Ascending aorta (tissue), 2 donors: ENCODE measurements at places on chromosomes 1 and 21. TPM values are rescaled to one million over a fixed set of nuclear protein-coding genes. Genes with fewer than 3 reads are reported as not detected.

- peak; percentile 40 for DNase-seq
- no peak overlapping the region for H3K4me3 ChIP-seq
- no peaks in the 10 kb centered on the region for H3K27me3 ChIP-seq
- H3K36me3 ChIP-seq, result no peaks in the 10 kb centered on the region
- no peak overlapping the region for H3K27ac ChIP-seq
Observed at GRCh38 chr1:229024528-229025130, 246.3 kb upstream of the RAB4A start.

Gene PIGC
- total RNA-seq, result 20.0 TPM

DNA sequence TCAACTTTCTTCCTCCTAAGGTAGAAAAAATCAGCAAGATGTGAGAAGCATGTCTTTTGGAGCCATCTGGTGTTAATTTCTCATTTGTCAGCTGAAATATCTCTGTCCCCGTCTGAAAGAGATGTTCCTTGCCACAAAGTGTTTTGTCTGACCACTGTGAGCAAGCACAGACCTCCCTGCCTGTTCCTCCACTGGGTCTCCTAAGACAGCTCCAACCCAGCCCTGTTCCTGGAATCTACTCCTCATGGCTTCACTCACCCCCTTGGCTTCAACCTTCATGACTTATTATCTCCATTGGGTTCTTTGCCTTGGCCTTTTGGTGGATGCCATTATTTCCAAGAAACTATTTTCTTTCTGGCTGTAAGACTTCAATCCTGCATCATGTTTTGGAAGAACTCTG lies 65.7 kb upstream of the CACHD1 start:
- no peaks in the 10 kb centered on the region for H3K27me3 ChIP-seq
- no peak overlapping the region for H3K4me3 ChIP-seq
- H3K36me3 ChIP-seq, result no peaks in the 10 kb centered on the region
- no peaks in the 10 kb centered on the region for H3K4me1 ChIP-seq
- no peak overlapping the region for H3K27ac ChIP-seq
- DNase-seq, result no peak

GRCh38 chr1:41981796-41982195 lies 63.1 kb upstream of the HIVEP3 start:
- no peak overlapping the region for H3K27ac ChIP-seq
- no peaks in the 10 kb centered on the region for H3K36me3 ChIP-seq
- H3K27me3 ChIP-seq, result no peaks in the 10 kb centered on the region
- DNase-seq, result no peak

DNA sequence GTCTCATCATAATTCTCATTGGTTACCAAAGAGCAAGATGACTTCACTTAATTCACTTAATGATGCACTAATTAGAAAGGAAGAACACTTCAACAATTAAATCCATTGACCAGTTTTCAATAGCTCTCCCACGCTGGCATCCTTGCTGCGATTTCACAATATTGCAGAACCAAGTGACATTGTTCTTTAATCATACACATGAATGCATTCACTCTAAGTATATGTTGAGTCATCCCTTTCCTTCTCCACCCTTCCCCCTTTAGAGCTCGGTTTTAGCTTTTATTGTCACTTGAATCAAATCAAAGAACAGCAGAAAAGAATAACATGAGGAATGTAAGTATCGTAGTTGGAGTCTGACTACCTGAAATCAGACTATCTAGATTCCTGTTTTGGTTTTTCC lies 233.6 kb upstream of the FMN2 start:
- no peaks in the 10 kb centered on the region for H3K36me3 ChIP-seq
- no peaks in the 10 kb centered on the region for H3K4me1 ChIP-seq
- H3K4me3 ChIP-seq, result no peak overlapping the region
- no peaks in the 10 kb centered on the region for H3K27me3 ChIP-seq

GRCh38 chr1:9715536-9716226 lies 64.2 kb downstream of the PIK3CD start:
- no peak for DNase-seq
- no peaks in the 10 kb centered on the region for H3K4me1 ChIP-seq
- no peaks in the 10 kb centered on the region for H3K27me3 ChIP-seq
- peaks cover 69% of the 10 kb centered on the region for H3K36me3 ChIP-seq

- no peaks in the 10 kb centered on the region for H3K27me3 ChIP-seq
- no peaks in the 10 kb centered on the region for H3K36me3 ChIP-seq
- H3K4me1 ChIP-seq, result no peaks in the 10 kb centered on the region
- DNase-seq, result no peak
Observed at GRCh38 chr1:89954401-89954800, 40.5 kb upstream of the ZNF326 start.

DNA sequence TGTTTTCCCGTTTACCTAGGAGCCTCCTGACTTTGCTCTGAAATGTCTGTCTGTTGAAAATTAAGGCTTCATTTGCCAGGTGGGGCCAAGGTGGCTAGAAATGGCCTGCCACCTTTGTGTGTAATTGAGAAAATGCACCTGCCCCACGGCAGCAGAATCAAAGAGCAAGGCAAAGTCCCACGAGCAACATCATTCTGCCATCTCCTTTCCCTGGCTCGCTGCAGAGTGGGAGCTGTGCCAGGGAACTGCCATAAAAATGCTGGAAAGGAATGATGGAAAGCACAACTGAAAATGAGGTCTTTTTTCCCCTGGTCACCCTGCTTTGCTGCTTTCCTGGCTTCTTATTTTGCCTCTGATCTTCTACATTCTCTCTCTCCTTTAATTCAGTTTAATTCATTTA lies 5.5 kb upstream of the OLFML2B start:
- no peaks in the 10 kb centered on the region for H3K4me1 ChIP-seq
- no peak overlapping the region for H3K4me3 ChIP-seq
- DNase-seq, result no peak
- no peaks in the 10 kb centered on the region for H3K36me3 ChIP-seq

Gene CATSPERE
- total RNA-seq, result not detected

Gene RNF220
- total RNA-seq, result 54.8 TPM

DNA sequence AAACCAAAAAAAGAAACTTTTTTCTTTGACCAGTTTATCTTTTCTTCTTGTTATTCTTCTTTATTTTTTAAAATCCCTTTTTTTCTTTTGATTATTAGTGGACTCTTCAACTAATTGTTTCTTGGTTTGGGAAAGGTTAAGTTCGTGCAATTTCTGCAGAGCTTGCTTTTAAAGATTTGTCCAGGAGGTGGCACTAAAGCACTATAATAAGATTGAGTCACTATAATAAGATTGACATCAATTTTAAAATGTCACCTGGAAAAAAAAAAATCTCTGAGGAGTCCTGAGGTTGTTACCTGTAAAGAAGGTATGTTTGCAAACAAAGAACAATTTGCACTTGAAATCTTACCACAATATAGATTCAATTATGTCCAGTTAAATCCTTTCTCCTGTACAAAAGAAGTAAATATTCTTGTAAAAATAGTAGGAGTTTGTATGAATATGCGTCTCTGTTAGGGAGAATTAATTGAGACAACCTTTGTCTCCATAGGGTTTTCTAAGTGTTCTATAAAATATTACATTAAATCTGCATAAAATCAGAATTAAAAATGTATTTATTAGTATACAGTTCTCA lies 166.7 kb downstream of the ADGRL4 start:
- H3K27ac ChIP-seq, result no peak overlapping the region
- no peak for DNase-seq
- no peaks in the 10 kb centered on the region for H3K27me3 ChIP-seq
- no peaks in the 10 kb centered on the region for H3K4me1 ChIP-seq
- no peak overlapping the region for H3K4me3 ChIP-seq
- H3K36me3 ChIP-seq, result no peaks in the 10 kb centered on the region

DNA sequence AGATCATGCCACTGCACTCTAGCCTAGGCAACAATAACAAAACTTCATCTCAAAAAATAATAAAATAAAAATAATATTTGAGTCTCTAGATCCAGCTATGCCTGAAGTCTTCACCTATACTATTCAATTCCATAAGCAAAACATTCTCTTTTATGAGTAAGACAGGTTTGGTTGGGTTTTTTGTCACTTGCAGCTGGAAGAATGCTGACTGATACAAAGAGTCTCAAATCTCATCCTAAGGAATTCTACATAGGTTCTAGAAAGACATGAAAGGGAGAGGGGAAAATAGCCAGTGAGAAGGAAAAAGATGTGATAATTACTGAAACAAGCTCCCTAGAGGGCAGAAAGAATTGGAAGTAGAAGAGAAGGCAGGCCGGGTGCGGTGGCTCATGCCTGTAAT lies 30.4 kb upstream of the MED18 start:
- H3K27me3 ChIP-seq, result no peaks in the 10 kb centered on the region
- no peak overlapping the region for H3K4me3 ChIP-seq
- no peaks in the 10 kb centered on the region for H3K36me3 ChIP-seq
- no peaks in the 10 kb centered on the region for H3K4me1 ChIP-seq
- DNase-seq, result no peak

- no peak for DNase-seq
- no peak overlapping the region for H3K27ac ChIP-seq
- H3K4me1 ChIP-seq, result no peaks in the 10 kb centered on the region
- no peak overlapping the region for H3K4me3 ChIP-seq
- no peaks in the 10 kb centered on the region for H3K36me3 ChIP-seq
- H3K27me3 ChIP-seq, result no peaks in the 10 kb centered on the region
Observed at GRCh38 chr1:185449378-185450059, 132.5 kb upstream of the IVNS1ABP start.

- no peak overlapping the region for H3K27ac ChIP-seq
- H3K36me3 ChIP-seq, result no peaks in the 10 kb centered on the region
- no peak for DNase-seq
- H3K4me1 ChIP-seq, result no peaks in the 10 kb centered on the region
- no peak overlapping the region for H3K4me3 ChIP-seq
- H3K27me3 ChIP-seq, result no peaks in the 10 kb centered on the region
Observed at GRCh38 chr1:53663529-53664300, 75.2 kb downstream of the GLIS1 start.

DNA sequence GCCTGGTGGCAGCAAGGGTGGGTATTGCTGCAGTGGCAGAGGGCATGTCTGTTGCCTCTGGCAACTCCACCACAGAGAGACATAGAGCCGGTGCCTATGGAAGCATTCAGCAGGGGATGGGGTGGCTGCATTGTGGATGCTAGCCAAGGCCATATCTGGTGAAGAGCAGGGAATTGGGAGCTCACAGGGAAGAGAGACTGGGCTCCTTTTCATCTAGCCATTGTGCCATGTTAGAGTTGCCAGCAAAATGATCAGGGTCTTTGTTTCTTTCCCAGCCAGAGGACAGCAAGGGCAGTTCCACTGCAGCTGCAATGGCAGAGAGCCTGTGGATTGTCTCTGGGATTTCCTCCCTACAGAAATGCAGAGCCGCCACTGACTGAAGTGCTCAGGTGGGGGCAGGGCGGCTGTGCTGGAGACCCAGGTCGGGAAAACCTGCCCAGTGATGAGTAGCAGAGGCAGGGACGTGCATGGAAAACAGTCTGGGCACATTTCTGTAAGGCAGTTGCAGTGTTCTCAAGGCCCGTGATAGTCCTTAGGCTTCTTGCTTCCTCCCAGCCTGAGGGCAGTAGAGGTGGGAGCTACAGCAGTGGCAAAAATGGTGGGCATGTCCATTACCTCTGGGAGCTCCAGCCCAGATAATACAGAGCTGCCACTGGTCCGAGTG lies 40.2 kb upstream of the CYP4X1 start:
- H3K36me3 ChIP-seq, result no peaks in the 10 kb centered on the region
- DNase-seq, result no peak
- H3K4me1 ChIP-seq, result no peaks in the 10 kb centered on the region
- no peak overlapping the region for H3K27ac ChIP-seq
- no peaks in the 10 kb centered on the region for H3K27me3 ChIP-seq

DNA sequence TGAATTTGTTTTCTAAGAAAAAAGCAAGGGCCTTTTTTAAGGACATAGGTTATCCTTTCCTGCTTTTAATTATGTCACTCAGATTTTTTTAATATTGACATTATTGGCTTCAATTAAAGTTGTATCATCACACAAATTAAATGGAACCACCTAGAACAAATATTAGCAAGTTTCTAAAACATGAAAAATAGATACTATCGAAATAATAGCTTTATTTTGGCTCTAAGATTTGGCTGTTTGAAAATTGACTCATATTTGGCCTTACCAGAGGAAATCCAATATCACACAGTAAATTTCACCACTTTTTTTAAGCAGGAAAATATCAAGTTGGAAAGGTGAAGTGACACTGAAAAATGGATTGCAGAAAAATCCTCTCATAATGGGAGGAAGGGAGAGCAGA lies 9.2 kb downstream of the DNASE2B start:
- peak overlapping the region; percentile 29 for H3K27ac ChIP-seq
- H3K36me3 ChIP-seq, result no peaks in the 10 kb centered on the region
- no peak for DNase-seq
- no peaks in the 10 kb centered on the region for H3K27me3 ChIP-seq
- no peaks in the 10 kb centered on the region for H3K4me1 ChIP-seq
- H3K4me3 ChIP-seq, result no peak overlapping the region

- no peaks in the 10 kb centered on the region for H3K27me3 ChIP-seq
- H3K36me3 ChIP-seq, result no peaks in the 10 kb centered on the region
- H3K4me1 ChIP-seq, result no peaks in the 10 kb centered on the region
- no peak for DNase-seq
- H3K4me3 ChIP-seq, result no peak overlapping the region
- no peak overlapping the region for H3K27ac ChIP-seq
Observed at GRCh38 chr1:168966217-168966616, 140.3 kb upstream of the ATP1B1 start.

DNA sequence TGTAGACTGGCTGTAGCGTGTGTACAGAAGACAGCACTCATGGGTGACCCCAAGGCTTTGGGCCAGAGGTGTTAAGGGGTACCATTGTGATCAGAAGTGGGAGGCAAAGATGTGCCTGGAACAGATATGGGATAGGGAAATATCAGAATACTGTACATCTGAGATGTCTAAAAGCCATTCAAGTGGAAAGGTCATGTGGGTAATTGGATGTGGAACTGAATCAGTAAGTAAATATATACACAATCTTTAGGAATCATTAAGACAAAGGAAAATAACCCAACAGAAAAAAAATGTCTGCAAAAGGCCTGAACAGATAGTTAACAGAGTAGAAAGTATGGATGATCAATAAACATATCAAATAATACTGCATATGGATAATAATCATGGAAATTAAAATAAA lies 26.5 kb downstream of the OR13G1 start:
- no peak for DNase-seq
- no peaks in the 10 kb centered on the region for H3K27me3 ChIP-seq
- H3K4me3 ChIP-seq, result no peak overlapping the region

- no peaks in the 10 kb centered on the region for H3K36me3 ChIP-seq
- no peak for DNase-seq
- H3K4me1 ChIP-seq, result peaks cover 6% of the 10 kb centered on the region
- H3K27ac ChIP-seq, result no peak overlapping the region
Observed at GRCh38 chr1:167681024-167681423, 40.8 kb upstream of the MPZL1 start.

DNA sequence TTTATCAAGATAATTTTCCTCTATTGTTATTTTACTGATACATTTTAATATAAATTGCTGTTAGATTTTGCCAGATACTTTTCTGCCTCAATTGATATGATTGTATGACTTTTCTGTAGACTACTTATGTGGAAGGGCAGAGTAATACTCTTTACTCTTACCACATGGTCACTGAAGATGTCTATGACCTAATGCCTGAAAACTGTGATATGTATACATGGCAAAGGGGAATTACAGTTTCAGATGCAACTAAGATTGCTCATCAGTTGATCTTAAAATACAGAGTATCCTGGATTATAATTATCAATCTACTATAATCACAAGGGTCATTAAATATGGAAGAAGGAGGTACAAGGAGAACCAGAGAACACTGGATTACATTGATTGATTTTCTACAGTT lies 1528.0 kb downstream of the BRINP3 start:
- no peak for DNase-seq
- H3K4me3 ChIP-seq, result no peak overlapping the region
- H3K27ac ChIP-seq, result no peak overlapping the region
- H3K27me3 ChIP-seq, result no peaks in the 10 kb centered on the region
- no peaks in the 10 kb centered on the region for H3K36me3 ChIP-seq

Gene LCE3D
- total RNA-seq, result not detected
